ENCODE measurements at places on chromosomes 6 and 20. TPM values are rescaled to one million over a fixed set of nuclear protein-coding genes. Genes with fewer than 3 reads are reported as not detected.

GRCh38 chr6:24858177-24858653 is 59.5 kb upstream of the ARMH2 start:
- no peak for DNase-seq

- peak; percentile 75 for DNase-seq
Measured at GRCh38 chr6:36920546-36920945, 34.0 kb upstream of the PI16 start.

Gene MATN4
- not detected for total RNA-seq

DNA sequence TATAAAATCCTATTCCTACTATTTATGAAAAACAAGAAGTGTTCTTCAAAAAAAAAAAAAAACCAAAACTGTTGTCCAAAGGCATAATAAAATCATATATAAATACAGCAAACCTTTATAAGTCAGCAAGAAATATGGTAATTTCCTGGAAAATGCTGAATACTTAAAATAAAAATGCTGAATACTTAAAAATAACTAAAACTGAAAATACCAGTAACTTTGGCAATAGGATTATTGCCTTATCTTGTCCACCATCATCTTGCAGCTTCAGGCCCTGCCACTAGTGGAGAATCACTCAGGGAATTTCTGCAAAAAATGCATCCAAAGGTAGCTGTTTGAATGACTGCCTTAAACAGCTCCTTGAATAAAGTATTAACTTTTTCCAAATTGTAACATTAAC is 24.5 kb downstream of the CCNC start:
- no peak for DNase-seq

GRCh38 chr6:116279232-116280160 is at the start of gene TSPYL1:
Gene TSPYL1 (minus strand): TSS chr6:116279930. CDS start chr6:116279830, 100 bp downstream.
- peak; percentile 98 for DNase-seq

DNA sequence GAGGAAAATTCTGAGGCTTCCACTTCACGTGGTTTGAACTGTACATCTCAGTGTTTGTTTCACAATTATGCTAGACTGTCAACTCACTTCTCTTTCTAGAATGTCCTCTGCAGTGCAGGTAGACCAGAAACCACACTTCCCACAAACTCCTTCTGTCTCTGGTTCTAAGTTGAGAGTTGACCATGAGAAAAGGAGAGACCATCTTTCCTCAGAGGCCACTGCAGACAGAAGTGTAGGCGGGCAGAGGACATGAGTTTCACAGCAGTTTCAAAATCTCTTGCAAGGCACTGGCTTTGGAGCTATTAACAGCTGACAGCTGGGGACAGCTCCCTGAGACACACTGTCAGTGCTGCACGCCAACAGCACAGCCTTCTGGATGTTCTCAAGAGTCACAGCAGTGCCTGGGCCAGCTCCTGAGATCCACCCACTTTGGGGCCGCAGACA is 55.4 kb upstream of the MOXD1 start:
- DNase-seq: peak; percentile 68

DNA sequence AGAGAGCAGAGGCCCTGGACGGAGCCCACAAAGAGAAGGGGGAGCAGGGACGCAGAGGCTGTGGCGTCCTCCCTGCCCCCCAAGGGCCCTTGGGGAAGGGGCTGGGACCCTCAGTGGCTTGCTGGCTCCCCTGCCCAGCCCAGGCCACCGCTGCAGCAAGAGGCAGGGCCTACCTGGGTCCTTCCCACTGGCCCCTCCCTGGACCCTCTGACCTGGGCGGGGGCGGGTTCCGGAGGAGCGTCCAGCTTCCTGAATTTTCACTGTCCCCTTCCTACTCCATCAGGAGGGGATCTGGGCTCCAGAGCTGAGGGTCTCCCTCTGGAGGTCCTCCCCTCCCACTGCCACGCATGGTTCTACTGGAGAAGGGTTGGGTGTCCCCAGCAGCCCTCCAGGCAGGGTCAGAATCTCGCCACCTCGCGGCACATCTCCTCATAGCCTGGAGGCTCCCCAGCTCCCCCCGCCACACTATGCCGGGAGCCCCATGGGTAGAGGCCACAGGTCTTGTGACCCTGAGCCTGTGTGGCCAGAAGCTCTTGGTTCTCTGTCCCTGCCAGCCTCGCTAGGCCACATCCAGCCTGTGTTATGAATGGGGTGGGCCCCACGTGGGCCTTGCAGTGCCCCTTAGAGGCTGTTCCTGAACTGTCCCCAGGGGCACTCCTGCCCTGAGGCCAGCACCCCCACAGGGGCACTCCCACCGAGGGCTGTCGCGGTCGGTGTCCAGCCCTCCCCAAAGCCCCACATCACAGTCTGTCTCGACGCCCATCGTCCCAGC is 1.0 kb upstream of the SOX18 start:
- DNase-seq: no peak

Gene PACRG
- total RNA-seq: 2.5 TPM

- DNase-seq: no peak
Measured at GRCh38 chr20:38970302-38970701, 8.2 kb downstream of the DHX35 start.

DNA sequence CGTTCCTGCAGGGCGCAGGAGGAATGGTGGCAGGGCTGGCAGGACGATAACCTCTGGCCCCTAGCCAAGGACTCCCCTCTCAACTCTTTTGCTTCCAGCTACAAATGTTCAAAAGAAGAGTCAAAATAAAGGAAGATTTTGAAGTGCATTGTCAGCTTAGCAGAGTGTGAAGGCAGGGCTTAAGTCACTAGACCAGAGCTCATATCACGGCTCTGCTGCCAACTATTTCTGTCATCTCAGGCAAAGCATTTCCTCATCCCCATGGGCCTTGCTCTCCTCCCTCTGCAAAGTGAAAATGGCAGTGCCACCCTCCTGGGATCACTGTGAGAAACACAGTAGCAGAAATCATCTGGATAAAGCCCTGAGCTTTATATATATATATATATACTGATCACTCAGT is 36.7 kb downstream of the CFAP61 start:
- no peak for DNase-seq

Gene LIME1
- 6.6 TPM for total RNA-seq

Gene SFT2D1
- 46.2 TPM for total RNA-seq

DNA sequence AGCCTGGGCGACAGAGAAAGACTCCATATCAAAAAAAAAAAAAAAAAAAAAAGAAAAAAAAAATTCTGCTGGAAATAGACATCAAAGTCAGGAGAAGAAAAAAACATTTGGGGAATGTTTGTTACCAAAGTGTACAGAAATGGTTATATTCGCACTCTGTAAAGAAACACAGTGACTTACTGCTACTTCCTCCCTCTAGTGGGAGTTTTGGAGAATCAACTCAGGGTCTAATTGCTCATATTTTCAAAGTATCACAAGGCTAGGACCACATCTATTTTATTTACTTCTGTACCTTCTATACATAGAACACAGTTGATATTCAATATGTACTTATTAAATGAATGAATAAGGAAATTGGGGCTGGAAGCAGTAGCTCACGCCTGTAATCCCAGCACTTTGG is 24.4 kb downstream of the ARG1 start:
- DNase-seq: no peak

DNA sequence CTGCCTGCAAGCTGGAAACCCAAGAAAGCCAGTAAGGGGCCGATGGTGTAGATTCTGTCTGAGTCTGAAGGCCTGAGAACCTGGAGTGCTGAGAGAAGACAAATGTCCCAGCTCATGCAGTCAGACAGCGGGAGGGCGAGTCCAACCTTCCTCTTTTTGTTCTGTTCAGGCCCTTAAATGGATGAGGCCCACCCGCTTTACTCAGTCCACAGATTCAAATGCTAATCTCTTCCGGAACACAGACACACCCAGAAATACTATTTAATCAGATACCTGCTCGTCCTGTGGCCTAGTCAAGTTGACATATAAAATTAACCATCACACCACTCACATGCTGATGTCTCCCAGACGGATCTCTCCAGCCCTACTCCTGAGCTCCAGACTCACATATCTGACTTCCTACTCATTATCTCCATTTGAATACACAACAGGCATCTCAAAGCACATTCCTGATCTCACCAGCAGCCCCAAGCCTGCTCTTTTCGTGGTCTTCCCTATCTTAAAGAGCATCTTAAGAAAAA is 26.7 kb upstream of the SRC start:
- DNase-seq: no peak

GRCh38 chr6:35602133-35602946 is 86.4 kb downstream of the FKBP5 start:
- peak; percentile 81 for DNase-seq

- DNase-seq: peak; percentile 56
Measured at GRCh38 chr20:57468523-57469417, 56.2 kb downstream of the CTCFL start.

Gene C6orf52
- total RNA-seq: not detected

- no peak for DNase-seq
Measured at GRCh38 chr6:37866590-37867507, 47.3 kb downstream of the ZFAND3 start.

GRCh38 chr20:47159166-47159565 is 197.3 kb downstream of the ZMYND8 start:
- DNase-seq: no peak

DNA sequence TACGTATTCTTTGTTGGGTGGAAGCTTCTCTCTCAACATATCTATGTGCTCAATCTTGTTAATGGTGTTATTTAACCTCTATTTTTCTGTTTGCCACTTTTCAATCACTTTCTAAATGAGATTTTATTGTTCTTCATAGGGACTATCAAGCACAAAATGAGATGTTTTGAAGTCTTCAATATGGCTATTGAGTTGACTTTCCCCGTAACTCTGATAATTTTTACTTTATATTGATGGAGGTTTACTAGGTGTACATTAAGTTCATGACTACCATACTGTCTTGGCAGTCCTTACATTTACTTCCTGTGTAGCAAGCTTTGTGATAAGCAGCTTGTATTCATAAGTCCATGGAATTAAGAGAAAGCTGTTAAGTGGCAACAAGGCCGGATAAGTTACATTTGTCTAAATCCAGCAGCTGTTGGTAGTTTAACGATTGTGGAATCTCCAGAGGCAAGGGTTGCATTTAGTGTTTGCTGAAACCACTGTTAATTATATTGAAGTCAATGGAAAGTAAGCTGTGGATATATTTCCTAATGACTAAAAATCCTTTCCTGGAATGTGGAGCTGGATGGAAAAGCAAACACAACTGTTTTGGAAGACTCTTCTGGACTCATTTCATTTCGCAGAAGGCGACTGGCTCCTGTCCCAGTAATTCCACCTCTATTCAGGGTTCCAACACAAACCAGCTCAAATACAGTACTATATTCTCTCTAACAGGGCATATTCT is 57.3 kb upstream of the SMIM29 start:
- no peak for DNase-seq

DNA sequence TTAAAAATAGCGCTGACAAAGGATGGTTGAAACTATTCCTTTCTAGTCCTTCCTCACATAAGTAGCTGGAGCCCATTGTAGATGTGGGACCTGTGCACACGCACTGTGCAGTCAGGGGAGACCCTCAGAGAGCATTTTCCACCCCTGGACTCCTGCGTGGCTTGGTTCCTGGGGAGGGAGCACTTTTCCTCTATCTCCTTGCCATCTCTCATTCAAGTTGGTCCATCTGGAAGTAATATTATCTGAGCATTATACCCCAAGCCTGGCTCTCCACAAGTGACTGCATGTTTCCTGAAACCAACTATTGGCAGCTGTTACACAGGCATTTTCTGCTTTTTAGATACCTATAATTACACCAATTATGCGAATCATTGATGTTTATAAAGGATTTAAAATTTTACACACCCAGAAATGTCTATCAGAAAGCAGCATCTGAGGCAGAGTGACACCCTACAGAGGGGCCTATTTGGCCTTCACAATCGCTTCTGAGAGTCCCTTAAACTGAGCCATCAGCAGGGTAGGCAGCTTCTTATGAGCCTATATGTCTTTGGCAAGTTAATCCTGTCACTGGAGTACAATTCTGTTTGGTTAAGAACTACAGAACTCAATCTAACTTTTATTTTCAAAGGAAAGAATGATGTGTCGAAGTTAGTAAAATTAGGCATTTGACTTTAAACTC is 18.7 kb downstream of the SOX4 start:
- no peak for DNase-seq

Gene BANF2
- not detected for total RNA-seq

Gene PTCHD4
- total RNA-seq: 0.14 TPM

Gene KHDC1
- total RNA-seq: 1.8 TPM

DNA sequence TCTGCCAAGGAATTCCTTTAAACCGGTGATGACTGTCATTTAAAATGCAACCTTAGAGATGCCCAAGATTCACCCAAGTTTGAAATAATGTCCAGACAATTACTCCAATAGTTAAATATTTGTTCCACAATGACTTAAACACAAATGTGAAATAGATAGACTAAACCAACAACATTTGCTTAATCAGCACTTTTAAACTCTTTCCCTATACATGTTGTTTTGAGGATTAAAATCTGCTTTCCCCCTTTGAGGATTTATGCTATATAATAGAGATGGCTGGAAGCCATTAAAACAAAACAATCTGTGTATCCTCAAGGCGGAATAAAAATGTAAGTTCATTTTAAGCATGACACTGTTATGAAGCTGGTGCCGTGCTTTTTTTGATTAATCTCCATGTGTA is 297.8 kb upstream of the RSPO3 start:
- DNase-seq: no peak

GRCh38 chr20:881783-882144 is 34.4 kb downstream of the ANGPT4 start:
- no peak for DNase-seq

- DNase-seq: no peak
Measured at GRCh38 chr6:150296890-150297289, 71.9 kb upstream of the IYD start.

DNA sequence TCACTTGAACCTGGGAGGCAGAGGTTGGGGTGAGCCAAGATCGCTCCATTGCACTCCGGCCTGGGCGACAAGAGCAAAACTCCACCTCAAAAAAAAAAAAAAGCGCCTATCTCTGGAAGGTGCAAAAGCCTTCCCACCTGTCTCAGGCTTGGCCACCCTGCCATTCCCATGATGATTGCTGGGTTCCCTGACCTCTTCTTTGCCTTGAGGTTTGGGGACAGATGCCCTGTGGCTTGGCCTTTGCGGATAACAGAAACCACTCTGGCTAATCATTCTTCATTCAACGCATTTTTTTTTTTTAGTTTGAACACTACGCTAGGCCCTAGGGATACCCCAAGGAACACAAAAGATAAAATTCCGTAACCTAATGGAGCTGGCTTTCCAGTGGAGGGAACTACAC is 6.8 kb upstream of the HMGA1 start:
- no peak for DNase-seq
